ENCODE measurements at places on chromosomes 13 and 19.

GRCh38 chr13:111114362-111115060 lies 599 bp upstream of the ARHGEF7 start:
- DNase-seq: no peak

GRCh38 chr13:29106651-29107050 lies 286.5 kb downstream of the MTUS2 start:
- DNase-seq: no peak

DNA sequence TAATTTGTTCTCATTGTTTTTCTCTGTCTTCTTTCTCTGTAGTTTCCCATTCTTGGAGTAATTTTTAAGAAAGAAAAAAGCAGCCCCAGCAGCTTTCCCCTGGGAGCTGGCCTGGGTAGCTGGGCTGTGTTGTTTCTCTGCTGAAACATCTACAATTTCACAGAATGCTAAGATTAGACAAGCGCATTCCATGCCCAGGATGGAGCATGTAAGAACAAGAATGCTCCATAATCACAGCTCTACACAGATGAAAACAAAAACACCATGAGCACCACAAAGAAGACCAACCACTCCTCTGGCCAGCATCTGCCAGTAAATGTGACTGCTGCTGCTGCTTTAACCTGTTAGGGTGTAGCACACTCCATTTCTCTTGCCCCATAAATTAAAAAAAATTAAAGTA lies 239.2 kb upstream of the SLITRK1 start:
- no peak for DNase-seq

DNA sequence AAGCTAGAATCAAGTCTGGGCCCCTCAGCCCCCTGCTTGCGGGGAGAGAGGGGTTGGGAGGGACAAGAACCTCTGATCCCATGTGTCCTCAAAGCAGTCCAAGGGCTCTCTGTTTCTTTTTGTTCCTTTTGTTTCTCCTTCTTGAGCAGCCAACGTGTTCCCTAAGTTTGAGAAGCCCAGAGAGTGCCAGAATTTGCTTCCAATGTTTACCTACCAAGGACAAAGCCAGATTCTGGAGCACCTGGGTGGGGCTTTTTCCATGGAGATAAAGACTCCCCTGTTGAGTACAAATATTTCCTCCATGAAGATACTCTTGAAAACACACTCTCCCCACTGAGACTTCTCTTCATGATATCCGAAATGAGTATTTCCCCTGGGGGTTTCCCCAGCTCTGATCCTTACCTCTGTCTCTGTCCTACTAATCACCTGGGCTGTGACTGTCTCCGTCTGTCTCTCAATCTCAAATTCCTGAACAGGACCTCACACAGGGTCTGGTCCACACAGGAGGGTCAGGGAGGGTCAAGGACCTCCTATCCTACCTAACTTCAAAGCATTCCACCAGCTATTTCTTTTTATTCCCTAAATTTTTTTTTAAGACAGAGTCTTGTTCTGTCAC lies 27.4 kb downstream of the CD177 start:
- DNase-seq: no peak

- DNase-seq: no peak
These were observed 22.1 kb downstream of the SPART start for GRCh38 chr13:36323951-36324566.

GRCh38 chr19:11496391-11497163 lies 9.1 kb downstream of the ZNF653 start:
- DNase-seq: no peak

DNA sequence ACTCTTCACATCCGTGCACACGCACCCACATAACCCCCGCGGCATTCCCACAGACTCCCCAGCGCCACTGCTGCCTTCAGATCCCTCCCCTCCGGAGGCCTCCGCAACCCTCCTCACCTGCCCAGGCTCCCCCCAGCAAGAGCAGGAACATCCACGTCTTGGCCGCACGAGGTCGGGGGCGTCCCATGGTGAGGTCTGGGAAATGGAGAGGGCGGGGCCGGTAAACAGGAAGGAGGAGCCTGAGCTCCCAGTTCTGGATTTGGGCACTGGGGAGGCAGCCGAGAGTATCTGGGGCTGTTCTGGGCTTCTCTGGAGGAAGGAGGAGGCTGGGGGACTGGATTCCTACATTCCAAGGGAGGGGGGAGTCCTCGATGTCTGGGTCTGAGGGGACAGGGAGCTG lies 423 bp downstream of the KLK8 start:
- no peak for DNase-seq

- DNase-seq: no peak
These were observed 7.4 kb downstream of the RAP2A start for GRCh38 chr13:97441368-97441767.

- no peak for DNase-seq
These were observed 9.8 kb upstream of the CEACAM18 start for GRCh38 chr19:51468545-51468920.

- DNase-seq: no peak
These were observed 37.3 kb downstream of the NFIC start for GRCh38 chr19:3403489-3404323.

DNA sequence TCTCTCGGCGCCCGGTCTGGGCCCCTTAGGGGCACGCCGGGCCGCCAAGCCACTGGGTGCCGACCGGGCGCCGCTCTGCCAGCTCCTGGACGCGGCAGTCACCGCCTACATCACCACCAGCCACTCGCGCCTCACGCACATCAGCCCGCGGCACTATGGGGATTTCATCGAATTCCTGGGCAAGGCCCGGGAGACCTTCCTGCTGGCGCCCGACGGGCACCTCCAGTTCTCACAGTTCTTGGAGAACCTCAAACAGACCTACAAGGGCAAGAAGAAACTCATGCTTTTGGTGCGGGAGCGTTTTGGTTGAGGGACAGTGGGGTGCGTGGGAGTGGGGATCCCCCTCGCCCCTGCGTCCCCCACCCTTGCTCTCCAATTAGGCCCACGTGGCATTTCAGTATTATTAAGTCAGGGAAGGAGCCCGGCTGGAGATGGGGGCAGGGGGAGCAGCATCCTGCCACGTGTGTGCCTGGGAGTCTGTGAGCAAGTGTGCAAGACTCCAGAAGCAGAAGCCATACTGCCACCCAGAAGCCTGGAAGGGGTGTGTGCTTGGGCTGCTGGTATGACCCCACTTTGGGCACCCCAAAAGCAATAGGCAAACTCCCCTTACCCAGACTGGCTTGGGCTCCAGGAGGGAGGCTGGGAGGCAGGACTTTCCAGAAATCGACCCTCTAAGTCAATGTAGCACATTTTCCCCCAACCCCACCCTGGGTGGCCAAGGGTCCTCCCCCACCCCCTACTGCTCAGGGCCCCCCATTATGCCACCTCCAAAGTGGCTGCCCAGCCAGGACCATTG lies 35.7 kb downstream of the ZSWIM4 start:
- DNase-seq: no peak

GRCh38 chr13:97313551-97314260 lies 91.6 kb downstream of the MBNL2 start:
- DNase-seq: no peak

DNA sequence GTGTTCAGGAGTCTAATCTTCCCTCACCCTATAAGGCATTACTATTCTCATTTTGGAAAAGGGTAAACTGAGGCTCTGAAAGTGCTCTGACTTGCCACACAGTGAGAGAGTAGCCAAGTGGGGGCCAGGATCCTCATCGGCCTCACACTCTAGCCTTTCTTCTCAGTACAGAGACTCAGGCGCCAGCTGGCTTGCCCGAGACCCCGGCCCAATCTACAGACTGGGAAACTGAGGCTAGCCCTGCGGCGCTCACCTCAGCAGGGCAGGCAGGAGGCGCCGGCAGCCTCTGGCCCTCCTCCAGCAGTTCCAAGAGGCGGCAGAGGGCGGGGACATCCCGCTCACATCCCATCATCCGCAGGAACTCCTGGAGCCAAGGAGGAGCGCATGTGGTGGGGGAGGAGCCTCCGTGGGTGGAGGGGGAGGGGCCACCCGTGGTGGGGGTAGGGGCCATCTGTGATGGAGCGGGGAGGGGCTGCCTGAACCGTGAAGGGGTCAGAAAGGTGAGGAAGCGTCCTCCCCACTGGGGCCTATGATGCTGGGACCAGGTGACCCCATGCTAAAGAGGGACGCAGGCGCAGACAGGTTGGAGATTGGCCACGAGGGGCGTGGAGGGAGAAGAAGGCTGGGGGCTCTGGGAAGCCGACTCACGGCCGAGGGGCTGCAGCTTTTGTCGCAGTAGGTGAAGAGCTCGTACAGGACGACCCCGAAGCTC lies 8.7 kb upstream of the INSL3 start:
- DNase-seq: peak; percentile 16

DNA sequence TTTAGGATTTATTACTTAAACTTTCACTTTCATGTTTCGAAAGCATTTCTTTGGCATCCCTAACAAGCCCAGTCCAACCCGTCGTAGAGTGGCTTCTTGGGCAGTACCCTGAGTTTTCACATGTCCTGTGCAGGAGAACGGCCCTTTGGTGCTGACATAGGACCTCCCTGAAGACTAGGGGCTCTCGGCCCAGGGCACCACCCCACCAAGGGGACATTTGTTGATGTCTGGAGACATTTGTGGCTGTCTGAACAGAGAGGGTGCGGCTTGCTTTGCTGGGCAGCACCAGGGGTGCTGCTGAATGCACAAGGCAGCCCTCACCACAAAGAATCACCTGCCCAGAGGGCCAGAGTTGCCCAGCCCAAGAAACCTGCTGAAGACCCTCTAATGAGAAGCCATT lies 30.6 kb downstream of the CUL4A start:
- no peak for DNase-seq

GRCh38 chr13:47858042-47859025 lies 142.7 kb downstream of the SUCLA2 start:
- DNase-seq: no peak

DNA sequence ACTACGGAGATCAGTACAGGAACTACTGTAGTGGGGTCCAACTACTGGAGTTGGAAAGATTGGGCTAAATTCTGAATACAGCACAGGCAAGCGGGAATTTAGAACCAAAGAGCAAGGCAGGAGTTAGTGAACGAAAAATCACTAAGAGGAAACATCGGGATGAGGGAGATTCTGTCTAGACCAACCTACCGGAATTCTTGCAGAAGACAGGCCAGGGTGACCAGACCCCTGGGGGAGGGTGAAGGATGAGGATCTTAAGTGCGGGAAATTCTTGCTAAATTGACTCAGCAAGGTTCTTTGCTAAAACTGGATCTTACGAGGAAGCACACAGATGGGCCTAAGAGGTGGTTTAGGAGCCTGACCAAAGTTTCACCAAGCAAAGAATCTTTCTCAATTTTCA lies 13.2 kb upstream of the PSPC1 start:
- DNase-seq: no peak

DNA sequence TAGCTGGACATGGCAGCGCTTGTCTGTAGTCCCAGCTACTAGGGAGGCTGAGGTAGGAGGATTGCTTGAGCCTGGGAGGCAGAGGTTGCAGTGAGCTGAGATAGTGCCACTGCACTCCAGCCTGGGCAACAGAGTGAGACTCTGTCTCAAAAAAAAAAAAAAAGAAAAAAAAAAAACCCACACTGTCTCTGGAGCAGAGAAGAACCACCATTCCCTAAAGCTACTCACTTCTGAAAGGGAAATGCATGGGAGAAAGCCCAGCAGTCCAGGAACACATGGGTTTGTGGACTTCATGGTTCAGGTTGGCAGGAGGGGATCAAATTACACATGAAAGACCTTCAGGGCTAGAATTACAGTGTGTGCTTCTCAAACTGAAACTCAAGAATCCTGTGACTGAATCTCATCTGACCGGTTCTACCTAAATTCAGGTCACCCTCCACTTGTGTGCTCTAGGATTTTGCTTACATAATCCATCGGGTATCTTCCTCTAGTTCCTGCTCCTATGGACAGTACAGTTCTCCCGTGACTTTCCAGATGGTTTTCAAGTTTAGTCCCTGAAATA lies 30.2 kb upstream of the CPB2 start:
- DNase-seq: no peak

- no peak for DNase-seq
These were observed 796 bp upstream of the LSM14A start for GRCh38 chr19:34171539-34171876.

DNA sequence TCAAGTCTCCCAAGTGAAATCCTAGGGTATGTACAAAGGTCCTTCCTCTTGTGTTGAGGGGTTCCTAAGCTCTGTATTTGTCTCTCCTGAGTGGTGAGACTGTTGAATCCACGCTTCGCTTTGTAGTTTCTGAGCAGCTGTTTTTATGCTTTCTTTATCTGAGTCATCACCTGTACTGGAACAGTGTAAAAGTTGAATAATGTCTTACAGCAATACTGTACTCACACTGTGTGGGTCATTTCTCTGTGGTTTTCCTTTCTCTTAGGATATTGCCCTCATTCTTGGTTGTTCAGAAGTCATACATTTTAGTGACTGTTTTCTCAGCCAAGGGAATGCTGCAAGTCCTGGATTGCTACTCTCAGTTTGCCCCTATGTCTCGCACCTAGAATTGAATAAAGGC lies 1596.6 kb downstream of the SLITRK5 start:
- no peak for DNase-seq

DNA sequence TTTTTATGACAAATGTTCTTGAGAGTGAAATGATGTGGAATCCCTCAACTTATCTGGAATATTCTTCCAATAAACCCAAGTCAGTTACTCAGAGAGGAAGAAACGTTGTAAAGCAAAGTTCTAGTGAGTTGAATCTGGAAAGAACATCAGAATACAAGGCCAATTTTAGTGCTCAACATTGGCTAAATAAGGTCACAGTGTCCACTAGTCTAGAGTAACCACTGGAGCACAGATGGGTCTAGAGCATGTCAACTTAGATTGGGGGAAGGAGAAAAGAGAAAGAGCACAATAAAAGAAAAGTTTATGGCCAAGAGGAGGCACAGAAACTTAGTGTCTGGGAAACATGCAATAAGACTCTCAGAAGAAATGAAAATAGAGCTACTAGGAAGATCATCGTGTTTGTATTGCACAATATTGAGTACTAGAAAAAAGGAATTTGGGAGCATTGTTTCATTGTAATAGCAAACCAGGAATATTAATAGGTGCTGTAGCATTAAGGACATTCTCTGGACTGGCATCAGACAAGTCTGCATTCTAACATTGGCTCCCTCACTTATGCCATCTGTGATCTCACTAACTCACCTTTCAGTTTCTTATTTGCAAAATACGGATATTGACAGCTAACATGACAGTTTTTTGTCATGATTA lies 1318.5 kb downstream of the PCDH9 start:
- no peak for DNase-seq

DNA sequence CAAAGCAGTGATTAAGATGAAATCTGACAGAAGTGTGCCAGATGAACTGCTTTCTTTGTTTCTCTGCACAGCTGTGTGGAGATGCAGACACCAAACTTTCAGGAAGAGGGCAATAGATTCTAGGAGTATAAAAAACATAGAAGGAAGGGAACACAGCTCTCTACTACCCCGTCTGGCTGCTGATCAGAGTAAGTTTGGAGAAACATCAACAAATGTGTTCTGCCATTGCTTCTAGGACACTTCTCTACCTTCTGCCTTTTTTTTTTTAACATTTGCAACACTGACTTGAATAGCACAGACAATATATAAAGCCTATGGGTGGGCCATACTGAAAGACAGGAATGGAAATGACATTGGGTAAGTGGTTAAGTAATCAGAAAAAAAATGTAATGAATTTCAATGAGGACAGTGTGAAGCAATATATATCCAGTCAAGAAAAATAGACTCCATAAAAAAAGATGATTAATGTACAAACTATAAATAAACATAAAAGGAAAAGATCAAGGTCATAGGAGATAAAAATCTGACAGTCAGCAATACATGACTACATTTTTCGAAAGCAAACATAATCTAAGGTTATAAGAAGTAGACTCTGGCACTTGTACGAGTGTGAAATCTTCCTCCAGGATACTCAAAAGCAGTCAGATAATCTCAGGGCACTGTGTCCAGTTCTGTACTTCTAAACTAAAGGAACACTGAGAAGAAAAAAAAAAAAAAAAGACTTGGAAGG lies 21.4 kb downstream of the NUFIP1 start:
- no peak for DNase-seq

Data from right renal cortex interstitium (tissue), 3 donors.